ENCODE measurements at places on chromosomes 3 and 15.

- DNase-seq, result no peak
These were observed 34.1 kb downstream of the ADAM10 start for GRCh38 chr15:58715266-58715917.

- DNase-seq, result no peak
These were observed 993.2 kb downstream of the OTOL1 start for GRCh38 chr3:162489853-162490252.

- DNase-seq, result no peak
These were observed 62.3 kb downstream of the CEP152 start for GRCh38 chr15:48748535-48748934.

DNA sequence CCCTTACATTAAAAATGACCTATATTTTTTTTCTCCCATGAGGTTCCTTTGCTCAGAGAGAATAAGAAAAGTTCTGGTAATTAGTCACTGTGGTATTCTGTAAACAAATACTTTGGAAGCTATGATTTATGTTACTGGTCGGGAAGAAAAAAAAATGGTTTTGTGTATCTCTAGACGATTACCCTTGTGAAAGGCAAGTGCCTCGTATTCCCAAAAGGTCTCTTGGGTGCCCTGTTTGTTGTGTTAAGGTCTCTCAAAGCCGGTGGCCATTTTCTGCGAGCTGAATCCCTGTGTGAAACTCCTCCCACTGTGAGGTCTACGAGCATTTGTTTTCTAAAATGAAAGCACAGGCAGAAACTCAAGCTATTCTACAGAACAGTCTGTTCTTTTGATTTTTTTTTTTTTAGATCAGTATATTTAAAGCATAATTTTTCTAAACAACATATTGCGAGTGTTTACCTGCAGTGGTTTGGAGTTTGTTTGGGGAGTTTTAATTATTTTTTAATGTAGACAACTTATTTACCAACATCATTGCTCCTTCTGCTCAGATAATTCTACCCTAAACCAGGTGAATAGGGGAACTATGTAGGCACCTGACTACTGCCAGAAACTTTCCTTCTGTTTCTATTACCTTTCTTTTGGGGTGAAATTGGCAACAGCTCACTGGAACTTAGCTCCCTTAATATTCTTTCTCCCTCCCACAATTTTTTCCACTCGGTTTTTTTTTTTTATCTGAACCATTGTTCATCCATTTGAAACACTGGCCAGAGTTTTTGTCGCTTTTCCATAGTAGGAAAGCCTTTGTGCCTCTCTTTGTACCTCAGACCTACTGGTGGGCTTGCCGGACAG lies 44.0 kb downstream of the ZBTB38 start:
- no peak for DNase-seq

DNA sequence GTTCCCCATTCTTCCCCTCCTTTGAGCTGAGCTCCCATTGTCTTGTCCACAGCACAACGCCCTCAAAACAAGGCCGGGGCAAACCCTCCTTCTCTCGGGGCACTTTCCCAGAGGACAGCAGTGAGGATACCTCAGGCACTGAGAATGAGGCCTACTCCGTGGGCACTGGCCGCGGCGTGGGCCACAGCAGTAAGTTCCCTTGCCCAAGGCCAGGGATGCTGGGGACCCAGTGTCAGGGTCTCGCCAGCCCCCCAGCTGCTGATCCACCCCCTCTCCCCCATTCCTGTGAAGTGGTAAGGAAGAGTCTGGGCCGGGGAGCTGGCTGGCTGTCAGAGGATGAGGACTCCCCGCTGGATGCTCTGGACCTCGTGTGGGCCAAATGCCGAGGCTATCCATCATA lies 4.2 kb upstream of the OGG1 start:
- no peak for DNase-seq

DNA sequence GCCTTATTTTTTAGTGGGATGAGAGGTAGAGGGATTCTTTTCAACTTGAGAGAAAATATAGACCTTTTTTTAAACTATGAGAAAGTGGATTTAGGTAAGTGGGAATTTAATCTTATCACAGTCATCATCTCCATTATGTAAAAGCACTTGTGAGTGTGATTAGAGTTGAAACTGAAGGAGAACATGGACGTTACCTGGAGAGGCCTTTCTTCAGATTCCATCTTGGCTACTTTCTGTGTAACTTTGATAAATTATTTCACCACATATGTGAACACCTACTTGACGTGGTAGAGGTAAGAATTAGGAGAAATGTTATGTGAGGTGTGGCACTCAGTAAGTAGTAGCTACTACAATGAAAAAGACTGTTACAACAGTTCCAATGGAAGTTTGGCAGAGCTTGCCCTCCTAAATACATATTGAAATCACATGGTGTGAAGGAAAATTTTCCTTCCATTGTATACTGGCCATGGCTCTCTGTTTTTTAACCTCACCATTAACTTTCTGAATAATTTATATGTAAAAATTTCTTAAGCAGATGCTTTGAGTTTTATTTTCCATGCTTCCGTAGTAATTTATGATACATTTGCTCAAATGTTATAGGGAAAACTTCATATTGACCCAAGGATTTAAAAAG lies 193.3 kb downstream of the FNDC3B start:
- no peak for DNase-seq

Data from Caco-2 (cell line).